NCI-H187 treated with DMSO at 0.1 percent for 48 hours (cell line): ENCODE measurements at places on chromosomes 6 and 20.
A peak's percentile ranks its signal among the peaks of the same experiment; 100 is the strongest.

DNA sequence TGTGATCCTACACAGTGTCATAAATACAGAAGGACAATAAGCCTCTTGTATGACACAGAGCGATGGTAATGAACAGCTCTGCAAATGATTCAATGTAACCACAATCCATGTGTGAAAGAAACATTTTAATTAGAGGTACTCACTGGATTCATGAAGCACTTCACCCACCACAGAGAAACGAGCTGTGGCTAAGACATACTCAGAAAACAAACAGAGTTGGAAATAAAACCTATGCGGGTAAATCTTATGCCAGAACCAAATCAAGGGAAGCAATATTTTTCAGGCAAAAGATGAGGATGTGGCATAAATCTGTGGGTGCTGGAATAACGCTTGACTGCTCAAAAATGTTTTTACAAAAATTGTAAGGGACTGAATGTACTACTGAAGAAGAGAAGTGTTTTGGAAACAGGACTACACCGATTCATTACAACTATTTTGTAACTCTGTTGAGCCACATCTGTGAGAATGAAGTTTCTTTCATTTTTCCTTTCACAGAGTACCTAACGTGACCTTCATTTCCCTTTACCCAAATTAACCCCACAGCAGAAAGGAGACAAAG is 112.1 kb downstream of the WDR27 start:
- no peak for DNase-seq

DNA sequence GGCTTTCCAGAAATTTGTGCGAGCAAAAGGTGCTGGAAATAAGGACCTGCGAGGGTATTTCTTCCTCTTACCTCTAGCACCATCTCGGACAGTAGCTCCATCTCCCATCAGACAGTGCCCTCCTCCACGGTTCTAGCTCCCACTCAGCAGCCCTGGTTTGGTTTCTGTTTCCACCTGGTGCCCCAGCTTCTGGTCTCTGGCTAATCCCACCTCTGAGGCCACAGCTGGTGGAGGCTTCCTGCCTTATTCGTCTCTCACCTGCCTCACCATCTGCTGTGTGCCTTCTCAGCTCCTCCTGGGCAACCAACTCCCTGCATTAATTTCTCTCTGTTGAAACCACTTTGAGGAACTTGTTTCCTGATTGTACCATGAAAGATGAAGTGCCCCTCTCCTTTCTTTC is 162.4 kb upstream of the CDYL start:
- DNase-seq: no peak

- no peak for DNase-seq
These were observed 14.2 kb downstream of the GFRA4 start for GRCh38 chr20:3648951-3649350.

DNA sequence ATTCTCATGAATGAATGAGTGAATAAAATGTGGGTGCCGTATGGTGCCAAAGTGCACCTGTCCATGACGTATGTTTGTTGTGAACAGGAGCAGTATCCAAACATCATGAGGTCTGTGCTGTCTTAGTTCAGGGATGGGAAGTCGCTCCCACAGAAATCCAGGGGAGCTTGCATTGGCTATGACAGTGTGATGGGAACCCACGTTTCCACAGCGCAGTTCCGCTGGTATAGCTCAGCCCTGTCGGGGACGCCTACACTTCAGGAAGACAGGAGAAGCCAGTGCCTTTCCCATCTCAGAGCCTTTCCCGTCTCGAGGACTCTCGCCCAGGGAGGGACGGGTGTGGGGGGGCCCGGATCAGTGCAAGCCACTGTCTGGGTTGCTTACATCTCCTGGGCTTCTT is 69.8 kb downstream of the DACT2 start:
- no peak for DNase-seq

- DNase-seq: no peak
These were observed 61.7 kb upstream of the EMILIN3 start for GRCh38 chr20:41428285-41428684.

DNA sequence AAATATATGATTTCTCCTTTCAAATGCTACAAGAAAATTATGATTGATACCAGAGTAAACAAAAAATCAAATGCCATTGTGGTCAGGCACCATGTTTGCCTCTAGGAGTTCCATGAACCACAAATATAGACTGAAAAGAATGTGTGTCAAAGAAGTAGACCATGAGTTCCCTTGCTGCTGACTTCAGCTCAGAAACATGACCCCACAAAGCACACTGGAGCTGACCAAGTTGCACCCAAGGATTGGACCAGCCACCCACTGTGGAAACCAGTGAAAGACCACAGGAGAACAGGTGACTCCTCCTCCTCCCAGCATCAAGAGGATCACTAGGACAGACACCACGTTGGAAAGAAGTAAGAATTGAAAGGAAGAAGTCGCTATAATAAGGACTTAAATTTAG is 90.8 kb upstream of the TENT5A start:
- DNase-seq: no peak

- DNase-seq: peak; percentile 28
These were observed 32.0 kb downstream of the ARHGAP40 start for GRCh38 chr20:38633577-38634093.

DNA sequence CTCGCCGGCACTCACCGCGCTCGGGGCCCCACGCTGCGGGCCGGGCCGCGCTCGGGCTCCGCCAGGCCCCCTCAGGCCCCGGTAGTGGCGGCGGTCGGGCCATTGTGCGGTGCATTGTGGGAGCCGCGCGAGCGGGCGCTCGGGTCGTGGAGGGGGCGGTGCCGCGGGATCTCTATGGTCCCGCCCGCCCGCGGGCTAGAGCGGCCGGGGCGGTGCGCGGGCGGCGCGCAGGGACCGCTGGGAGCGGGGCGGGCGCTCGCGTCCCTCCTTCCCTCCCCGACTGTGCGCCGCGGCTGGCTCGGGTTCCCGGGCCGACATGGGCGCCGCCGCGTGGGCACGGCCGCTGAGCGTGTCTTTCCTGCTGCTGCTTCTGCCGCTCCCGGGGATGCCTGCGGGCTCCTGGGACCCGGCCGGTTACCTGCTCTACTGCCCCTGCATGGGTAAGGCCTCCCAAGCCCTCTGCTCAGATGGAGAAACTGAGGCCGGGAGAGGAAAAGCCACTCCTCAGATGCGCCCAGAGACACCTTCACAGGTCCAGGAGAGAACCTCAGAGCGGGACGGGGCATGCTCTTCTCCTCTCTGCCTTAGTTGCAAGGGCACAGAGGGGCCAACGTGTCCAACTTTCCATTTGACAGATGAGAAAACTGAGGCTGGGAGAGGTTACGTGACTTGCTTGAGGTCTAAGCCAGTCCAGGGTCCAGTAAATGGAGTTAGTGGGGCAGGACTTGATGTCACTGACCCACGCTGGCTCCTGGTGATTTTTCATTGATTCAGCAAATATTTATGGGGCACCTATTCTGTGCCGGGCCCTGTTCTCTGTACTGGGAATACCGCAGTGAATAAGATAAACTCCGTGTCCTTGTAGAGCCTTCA is at the start of the genes PLAGL2 and POFUT1:
Gene PLAGL2, minus strand, starts transcription at position 118 of the 873 bp plus-strand sequence. CDS start 5,565 bp downstream, outside the sequence.
Gene POFUT1, plus strand, starts transcription at position 255 of the 873 bp plus-strand sequence. Its CDS starts 62 bp downstream, at position 317.
- DNase-seq: no peak

GRCh38 chr6:127618729-127619128 is 41.8 kb downstream of the C6orf58 start:
- DNase-seq: no peak

GRCh38 chr6:105851113-105851580 is 235.0 kb upstream of the PRDM1 start:
- DNase-seq: no peak

- DNase-seq: peak; percentile 2
These were observed 545.6 kb downstream of the PKHD1 start for GRCh38 chr6:51541847-51542246.

GRCh38 chr20:10276878-10277580 is 58.4 kb downstream of the SNAP25 start:
- DNase-seq: no peak

GRCh38 chr6:104639668-104640067 is 220.1 kb downstream of the HACE1 start:
- no peak for DNase-seq

DNA sequence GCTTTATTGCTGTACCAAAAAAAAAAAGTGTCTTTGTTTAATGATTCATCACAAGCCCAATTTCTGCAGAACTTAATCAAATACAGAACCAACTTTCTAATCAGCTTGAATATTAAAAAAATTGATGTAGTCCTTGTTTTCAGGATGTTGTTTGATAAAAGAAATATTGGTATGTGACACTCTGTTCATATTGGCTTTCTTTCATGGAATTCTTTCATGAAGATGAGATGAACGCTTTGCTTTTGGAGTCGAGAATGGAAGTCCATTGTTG is 184.3 kb downstream of the ZNF217 start:
- no peak for DNase-seq

- no peak for DNase-seq
These were observed 181.4 kb downstream of the GMPR start for GRCh38 chr6:16419636-16420336.

DNA sequence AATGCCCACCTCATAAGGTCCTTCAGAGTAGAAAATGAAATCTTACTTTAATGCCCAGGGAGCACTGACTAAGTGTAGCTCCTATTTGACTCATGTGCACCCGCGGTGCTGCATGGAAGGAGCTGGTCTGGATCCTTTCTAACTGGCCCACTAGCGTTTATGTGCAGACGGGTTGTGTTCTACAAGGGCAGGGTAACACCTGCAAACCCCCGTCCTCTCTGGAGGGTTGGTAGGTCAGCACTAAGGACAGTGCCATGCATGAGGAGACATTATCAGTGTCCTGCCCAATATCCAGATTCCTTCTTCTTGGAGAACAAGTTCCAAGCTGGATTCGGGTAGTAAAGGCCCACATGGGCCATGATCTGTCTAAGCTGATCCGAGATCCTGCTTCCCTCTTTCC is 140.3 kb downstream of the ANKRD60 start:
- DNase-seq: no peak

DNA sequence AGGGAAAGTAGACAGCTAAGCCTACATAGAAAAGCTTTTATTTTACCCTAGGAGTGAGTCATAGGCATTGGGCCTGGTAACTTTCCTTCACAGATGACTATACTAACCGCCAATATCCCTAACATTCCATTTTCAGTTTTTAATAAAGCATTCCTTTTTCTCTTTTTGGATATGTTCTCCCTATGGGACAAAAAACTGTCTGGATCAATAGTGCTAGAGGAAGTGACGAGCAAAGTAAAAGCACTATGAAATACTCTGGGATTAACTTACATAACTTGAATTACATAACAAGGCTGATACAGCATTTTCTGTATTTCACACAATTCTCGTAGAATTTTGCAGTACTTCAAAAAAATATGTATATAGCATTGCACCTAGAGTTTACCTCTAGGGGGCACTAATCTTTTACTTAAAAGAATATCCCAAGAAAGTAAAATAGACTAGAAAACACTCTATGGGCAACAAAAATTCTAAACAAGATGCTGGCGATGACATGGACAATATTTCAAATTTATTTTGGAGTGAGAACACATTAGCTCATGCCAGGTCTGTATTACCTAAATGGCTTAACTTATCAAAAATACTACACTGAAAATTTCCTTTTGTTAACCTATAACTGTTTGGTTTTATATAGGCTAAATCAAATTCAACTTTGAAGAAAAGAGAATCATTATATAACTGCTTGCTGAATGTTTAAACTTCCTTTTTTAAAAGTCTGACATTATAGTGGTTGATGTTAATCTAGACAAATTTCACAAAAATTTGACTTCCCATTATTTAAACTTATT is 66.3 kb upstream of the DST start:
- no peak for DNase-seq

DNA sequence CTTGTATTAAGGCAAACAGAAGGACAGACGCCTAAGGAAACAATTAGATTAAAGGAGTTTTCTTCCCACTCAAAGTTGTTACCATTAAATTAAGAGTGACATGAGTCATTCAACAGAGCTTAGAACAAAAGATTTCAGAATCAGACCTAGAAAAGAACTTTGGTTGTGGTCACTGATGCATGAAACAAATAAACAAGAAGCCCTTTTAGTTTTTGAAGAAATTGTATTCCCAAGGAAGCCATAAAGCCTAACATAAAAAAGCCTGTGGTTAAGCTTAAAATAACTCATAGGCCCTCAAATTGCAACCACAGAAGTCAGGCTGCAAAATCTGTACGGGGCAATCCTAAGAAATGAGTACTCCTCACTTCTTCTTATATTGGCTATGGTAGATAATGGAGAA is 17.9 kb upstream of the TRIM26 start:
- no peak for DNase-seq

- DNase-seq: no peak
These were observed 83.3 kb downstream of the SYCP2 start for GRCh38 chr20:59850018-59850641.

DNA sequence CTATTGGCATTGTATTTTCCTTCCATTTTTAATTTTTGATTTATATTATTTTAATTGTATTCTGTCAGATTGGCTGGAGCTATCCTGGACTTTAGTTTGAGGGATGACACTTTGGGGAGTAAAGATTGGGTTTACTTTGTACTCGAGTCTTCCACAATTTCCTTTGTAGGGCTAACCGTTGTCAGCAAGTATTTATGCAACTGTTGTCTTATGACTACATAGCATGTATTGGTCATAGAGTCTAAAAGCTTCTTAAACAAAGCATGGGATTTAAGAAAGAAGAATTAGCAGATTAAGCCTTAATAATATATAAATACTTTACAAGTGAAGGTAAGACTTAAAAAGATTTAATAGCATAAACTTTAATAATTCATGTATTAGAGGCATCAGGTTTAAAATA is 19.6 kb downstream of the FARS2 start:
- no peak for DNase-seq

- DNase-seq: no peak
These were observed 662.2 kb upstream of the HS3ST5 start for GRCh38 chr6:115004982-115005381.

GRCh38 chr20:62702895-62703852 is 5.5 kb upstream of the NTSR1 start:
- no peak for DNase-seq

DNA sequence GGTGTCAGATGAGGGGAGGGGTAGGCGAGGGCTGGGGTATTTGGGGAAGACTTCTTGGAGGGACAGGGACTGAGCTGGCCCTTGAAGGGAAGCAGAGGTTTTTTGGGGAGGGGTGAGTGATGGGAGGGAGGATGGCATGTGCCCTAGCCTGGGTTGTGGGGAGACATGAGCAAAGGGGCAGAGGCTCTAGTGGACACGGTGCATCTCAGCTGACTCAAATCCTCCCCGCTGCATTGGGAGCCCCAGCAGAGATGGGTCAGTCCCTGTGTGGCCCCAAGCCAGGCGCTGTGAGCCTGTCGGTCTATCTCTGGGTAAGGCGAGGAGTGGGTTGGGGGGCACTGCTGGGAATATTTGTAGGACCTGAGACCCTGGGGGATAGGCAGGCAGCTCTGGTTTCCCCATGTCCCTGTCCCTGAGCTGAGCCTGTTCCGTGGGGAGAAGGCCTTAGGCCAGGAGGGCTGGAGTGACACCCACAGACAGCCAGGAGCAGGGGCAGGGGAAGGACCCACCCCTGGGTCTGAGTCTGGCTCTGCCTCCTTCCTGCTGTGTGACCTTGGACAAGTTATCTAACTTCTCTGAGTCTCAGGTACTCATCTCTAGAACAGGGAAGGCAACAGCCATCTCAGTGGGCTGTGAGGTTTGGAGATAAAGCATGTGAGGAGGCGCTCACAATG is 36.0 kb downstream of the SPDEF start:
- DNase-seq: no peak

DNA sequence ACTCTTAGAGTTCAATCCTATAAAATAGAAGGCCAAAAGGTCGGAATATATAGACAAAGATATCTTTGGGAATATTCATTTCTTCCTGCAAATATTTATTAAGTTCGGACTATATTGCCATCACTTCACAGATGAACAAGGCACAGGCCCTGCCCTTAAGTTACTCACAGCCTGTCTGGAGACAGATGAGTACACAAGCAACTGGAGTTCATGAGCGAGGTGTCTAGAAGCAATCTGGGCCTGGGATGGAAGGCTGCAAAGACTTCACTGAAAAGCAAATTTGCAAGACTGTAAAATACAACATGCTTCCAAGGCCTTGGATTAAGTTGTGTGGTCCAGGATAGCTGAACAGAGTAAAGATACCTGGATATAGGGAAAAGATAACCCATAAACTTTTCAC is 56.7 kb upstream of the CEP85L start:
- no peak for DNase-seq
